CD4-positive, alpha-beta T cell treated with Interleukin-4 for 4 hours (primary cell): ENCODE measurements at places on chromosomes 7 and 10.
A peak's percentile ranks its signal among the peaks of the same experiment; 100 is the strongest.

DNA sequence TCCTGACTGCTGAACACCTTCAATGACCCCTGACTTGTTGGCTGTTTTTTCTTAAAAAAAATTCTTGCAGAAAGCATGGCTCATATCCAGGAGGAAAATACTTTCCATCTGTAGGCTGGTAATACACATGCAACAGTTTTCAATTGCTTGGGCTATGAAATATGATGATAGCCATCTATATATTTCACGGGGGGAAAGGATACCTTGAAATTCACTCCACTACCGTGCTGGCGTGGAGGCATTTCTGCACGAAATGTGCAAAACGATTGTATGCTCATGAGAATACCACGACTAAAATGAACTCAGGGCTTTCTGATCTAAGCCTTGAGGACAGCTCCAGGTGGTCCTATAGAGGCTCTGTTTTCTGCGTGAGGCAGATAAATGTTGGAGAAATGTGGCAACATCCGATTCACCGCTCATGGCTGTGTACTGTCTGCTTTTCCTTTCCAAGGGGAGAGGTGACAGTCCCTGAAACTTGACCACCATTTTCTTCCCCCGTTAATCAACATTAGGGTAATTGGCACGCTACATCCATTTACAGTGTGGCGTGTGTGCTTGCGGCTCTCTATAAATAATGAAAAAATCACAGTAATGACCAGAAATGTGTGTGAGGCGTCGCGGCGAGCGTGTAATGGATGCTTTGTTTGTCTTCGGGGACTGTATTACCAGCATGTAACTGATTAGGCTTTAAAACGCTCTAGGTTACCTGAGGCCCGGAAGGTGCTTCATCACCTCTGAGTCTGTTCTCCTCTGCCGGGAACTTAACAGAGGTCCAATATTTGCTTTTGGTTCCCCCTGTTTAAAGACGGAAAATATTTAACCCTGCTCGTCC lies 12.8 kb upstream of the CARD11 start:
- DNase-seq: no peak

DNA sequence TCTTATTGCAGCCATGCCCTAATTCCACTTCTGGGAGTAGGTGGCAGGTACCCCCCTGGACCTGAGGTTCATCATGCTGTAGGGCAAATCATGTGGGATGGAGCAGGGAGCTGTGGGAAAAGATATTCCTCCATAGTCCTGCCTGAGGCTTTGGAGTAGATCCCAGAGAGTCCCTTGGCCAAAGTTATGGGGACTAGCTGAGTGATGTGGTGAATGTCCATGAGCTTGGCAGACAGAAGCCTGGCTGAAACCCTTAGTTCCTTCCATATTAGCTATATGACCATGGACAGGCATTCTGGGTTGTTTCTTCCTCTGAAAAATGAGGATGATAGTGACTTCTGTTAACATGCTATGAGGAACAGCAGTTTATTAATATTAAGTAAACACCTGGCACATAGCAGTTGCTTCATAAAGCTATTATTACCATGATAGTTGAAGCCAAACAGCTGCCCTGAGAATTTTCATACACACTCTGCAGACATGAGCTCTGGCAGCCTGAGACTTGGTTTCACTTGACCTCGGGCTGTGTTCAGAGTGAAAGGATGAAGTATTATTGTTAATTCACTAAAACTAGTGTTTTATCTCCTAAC lies 15.0 kb upstream of the IMPDH1 start:
- no peak for DNase-seq

DNA sequence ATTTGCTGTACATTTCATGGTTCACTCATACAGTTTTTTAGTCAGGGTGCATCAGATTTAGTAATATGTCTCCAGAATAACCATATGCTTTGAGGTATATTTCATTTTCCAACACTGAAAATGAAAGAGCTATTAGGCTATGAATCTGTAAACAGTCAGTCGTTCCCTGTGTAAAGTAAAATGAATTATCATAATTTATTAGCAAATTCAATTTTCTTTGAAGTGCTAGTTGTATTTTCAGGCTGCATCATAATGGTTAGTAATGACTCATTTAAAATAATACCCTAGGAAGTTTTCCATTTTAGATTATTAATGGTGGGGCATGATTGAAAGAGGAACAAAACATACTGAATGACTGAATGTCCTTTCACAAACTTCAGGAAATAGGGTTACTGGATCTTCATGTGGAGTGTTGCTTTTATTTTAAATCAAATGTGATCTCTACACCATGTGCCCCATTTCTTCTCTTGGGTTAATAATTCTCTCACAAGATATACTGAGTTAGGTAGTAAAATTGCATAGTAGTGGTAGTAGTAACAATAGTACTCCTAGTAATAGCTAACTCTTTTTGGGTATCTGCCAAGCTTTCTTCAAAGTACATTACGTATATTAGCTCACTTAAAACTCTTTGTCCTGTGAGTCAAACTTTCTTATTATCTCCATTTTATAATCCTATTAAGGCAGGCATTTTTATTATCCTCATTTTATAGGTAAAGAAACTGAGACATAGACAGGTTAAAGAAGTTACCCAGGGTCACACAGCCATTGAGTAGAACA lies 476.5 kb downstream of the SUGCT start:
- DNase-seq: no peak

- no peak for DNase-seq
These were observed 153.8 kb downstream of the GNAI1 start for GRCh38 chr7:80288175-80289122.

GRCh38 chr7:98548370-98548769 lies 68.7 kb upstream of the NPTX2 start:
- DNase-seq: no peak

DNA sequence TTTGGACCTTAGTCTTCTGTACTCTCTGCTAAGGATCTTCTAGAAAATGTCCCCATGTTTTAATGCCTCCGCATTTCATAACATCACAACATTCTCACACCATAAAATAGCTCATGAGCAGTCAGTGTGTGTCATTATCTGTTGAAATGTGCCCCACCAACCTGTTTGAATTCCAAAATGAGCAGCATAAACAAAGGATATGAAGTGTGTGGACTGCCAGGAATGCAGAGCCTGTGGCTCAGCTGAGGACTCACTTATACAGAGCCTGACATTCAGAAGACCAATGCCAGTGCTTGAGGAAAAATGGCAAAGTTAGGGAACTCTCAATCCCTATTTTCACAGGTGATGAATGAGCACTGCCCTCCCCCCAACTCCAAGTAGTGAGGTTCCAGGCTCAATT lies 621.4 kb downstream of the POM121L12 start:
- no peak for DNase-seq

GRCh38 chr7:96508371-96508770 lies 186.5 kb upstream of the SLC25A13 start:
- DNase-seq: no peak

GRCh38 chr10:86970162-86970981 lies 2.1 kb downstream of the ADIRF start:
- no peak for DNase-seq

DNA sequence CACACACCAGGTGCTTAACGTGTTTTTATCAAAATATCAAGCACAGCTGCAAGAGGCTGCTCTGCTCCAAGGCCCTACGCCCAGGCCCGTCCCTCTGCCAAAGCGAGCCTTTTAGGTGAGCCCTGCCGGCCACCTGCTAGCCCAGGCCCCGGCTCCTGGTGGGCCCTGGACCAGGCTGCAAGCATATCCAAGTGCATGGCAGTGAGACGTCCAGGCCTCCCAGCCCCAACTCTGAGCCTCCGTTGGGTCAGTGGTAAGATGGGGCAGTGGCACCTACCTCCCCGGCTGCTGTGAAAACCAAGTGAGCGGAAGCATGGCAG lies 136.2 kb downstream of the LHPP start:
- no peak for DNase-seq

DNA sequence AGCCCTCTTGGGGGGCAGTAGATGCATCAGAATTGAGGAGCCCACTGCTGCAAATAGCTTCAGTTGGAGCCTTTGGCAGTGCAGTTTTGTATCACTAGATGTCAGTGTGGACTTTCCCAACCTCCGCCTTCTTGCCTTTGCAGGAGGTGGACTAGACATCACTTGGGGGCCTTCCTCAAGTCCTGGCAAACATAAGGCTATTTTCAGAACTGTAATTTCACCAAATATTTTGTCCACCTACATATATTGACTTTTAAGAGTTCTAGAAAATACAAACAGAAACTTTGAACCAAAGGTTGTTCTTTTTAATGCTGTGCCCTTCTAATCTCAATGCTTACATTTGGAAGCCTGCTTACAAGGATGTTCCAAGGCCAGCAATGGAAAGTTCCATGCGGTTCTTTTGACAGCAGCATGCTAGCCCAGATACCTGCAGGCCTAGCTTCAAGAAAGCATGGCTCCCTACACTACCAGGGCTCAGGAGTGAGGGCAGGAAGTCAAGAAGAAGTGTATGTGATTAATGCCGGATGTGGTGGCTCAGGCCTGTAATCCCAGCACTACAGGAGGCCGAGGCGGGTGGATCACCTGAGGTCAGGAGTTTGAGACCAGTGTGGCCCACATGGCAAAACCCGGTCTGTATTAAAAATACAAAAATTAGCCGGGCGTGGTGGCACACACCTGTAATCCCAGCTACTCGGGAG lies 8.0 kb upstream of the ZNRF2 start:
- DNase-seq: peak; percentile 59

- DNase-seq: no peak
These were observed 58.0 kb upstream of the LRGUK start for GRCh38 chr7:134069187-134069586.

- DNase-seq: no peak
These were observed 85.1 kb downstream of the WDR37 start for GRCh38 chr10:1141261-1141660.

- DNase-seq: peak; percentile 44
These were observed 75.9 kb downstream of the RGS10 start for GRCh38 chr10:119466655-119467054.

- DNase-seq: no peak
These were observed 8.9 kb upstream of the ACSL5 start for GRCh38 chr10:112365014-112365432.

GRCh38 chr7:98000356-98000755 lies 10.4 kb upstream of the OCM2 start:
- no peak for DNase-seq

DNA sequence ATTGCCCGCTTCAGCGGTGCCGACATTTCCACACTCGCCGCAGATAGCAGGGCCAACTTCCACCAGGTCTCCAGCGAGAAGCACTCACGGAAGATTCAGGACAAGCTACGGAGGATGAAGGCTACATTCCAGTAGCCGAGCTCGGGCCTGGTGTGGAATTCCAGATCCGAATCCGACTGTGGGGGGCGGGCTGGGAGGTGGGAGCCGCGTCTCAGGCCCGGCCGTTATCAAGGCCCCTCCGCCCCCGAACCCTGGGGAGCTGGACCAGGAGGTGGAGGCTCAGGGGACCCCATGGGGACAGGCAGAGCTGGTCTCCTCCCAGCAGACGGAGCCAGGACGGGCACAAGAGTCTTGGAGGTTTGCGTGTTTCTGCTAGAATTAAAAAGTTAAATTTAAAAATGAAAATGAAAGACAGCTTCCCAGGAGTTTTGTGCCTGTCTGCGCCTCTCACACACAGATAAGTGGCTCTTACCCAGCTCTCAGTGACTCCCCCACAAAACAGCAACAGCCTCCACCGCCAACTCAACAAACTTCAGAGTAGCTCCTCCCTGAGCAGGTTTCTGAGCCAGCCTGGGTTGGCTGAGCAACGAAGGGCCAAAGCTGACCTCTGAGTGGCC lies 5.2 kb upstream of the UTF1 start:
- DNase-seq: no peak

GRCh38 chr7:131071786-131072504 lies 255.7 kb upstream of the MKLN1 start:
- peak; percentile 24 for DNase-seq

GRCh38 chr10:103054621-103055020 lies 136.5 kb downstream of the CNNM2 start:
- DNase-seq: no peak

DNA sequence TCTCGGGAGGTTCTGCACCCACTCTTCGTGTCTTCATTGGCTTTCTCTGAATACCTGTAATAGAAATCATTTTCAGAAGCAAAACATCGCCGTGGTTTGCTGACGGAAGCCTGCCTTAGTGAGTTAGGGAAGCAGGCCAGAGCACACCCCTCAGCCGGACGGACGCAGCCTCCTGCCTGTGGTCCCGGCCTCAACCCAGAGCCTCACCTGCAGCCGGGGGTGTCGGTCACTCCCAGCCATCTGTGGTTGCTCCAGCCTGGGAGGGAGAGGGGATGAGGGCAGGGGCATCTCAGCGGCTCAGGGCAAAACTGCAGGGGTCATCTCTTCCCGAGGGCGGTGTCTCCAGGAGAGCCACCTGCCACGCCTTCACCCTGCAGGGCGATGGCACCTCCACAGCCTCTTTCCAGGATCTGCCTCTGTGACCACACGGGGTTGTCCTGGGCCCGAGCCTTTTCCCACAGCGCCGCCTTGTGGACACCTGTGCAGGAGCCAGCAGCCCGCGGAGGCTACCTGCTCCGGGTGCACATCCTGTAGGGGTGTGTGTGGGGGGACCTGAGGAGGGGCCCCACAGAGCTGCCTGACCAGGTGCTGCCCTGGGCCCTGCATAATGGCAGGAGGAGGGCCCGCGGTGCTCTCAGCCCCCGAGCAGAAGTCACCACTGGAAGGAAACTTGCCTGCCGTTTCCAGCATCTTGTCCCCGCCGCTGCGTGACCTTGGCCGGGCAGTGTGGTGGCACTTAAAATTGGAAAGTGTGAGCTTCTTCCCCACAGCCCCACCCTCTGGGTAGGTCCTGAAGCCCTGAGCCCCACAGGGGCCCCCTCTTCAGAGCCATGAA lies 21.6 kb upstream of the AP5Z1 start:
- DNase-seq: peak; percentile 78

DNA sequence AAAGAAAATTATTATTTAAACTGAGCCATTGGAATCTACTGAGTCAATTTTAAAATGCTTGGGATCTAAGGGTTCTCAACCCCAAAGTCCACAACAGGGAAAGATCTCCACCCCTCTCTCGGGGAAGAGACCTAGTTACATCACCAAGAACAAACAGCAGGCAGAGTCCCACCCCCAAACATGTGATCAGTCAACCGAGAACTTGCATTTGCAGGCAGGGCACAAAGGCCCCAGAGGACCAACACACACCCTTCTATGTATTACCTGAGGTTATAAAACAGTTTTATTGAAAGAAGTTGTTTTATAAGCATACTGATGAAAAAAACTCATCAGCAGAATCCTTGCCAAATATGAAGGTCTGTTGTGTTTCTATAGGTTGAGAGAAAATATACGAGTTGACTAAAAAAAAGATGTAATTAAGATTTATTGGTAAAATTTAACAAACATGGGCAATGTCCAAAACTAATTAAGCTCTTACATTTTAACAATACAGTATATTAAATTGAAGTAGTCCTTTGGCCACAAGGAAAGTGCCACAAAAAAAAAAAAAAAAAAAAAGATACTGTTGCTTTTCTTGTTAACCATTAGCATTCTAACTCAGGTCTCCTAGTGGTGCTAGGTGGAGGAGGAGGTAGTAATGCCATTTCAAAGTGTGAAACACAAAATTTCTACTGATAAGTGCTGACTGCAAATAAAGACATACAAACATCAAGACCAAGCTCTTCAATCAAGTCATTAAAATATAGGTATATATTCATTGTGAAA lies 975 bp upstream of the USP54 start:
- DNase-seq: peak; percentile 11
